Stromal cell of bone marrow (primary cell): ENCODE measurements at places on chromosomes 5 and 9.
A peak's percentile ranks its signal among the peaks of the same experiment; 100 is the strongest.

GRCh38 chr5:132756542-132756941 is 9.3 kb downstream of the CCNI2 start:
- no peak for DNase-seq

GRCh38 chr9:134684375-134684723 is 42.7 kb downstream of the COL5A1 start:
- DNase-seq, result no peak

DNA sequence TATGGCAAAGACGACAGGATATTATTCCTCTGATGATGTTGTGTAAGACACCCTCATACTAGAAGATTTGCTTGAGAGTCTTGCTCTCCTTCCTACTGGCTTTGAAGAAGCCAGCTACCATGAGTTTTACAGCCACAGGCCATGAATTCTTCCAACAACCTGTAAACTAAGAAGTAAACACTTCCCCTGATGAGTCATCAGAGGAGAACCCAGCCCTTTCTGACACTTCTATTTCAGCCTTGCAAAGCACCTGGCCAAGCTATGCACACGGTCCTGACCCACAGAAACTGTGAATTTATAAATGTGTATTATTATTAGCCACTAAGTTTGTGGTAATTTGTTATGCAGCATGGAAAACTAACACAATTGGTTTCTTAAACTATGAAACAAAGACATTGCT is 288.8 kb upstream of the ADAMTSL1 start:
- no peak for DNase-seq

- DNase-seq, result peak; percentile 50
Observed at GRCh38 chr5:80591352-80591751, 21.3 kb upstream of the ANKRD34B start.

DNA sequence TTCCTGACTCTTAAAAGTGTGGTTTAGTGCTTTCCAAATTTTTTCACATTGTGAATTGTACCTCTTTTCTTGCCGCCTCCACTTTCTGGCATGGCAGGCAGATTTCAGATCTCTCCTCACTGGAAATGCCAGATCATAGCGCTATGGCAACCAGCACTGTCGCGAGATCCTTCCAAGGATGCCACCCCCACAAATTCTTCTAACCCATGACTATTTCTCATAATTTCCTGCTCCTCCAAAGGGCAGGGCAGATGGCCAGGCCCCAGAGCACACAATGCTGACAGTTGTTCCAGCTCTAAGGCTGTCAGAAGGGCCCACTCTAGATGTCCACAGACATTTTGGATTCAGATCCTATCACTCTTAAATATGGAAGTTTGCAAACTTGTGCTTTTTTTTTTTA is 446.2 kb upstream of the RIOK2 start:
- peak; percentile 94 for DNase-seq
